ENCODE measurements at places on chromosomes 12 and 14. TPM values are rescaled to one million over a fixed set of nuclear protein-coding genes. Genes with fewer than 3 reads are reported as not detected.

GRCh38 chr12:6370994-6371754 lies 4.2 kb downstream of the SCNN1A start:
- no peak for DNase-seq

- no peak for DNase-seq
These were observed 89.8 kb downstream of the CRADD start for GRCh38 chr12:93766796-93767523.

GNPNAT1 gene
- 8.5 TPM for total RNA-seq

KRT73 gene
- total RNA-seq, result not detected

- no peak for DNase-seq
These were observed 648.3 kb upstream of the MDGA2 start for GRCh38 chr14:48323665-48324064.

DNA sequence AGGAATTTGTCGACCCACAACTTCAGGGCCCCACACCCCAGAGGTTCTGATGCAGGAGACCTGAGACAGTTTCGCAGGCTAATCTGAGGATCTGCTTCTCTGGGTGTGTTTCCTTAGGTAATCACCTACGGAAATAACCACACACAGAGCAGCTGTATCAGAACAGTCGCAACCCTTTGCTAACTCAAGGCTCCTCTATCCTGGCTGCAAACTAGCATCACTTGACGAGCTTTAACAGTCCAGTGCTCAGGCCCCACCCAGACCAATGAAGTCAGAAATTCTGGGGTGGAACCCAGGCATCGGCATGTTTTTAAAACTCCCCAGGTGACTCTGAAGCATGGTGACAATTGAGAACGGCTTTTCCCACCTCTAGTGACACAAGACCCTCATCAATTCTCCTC lies 20.7 kb downstream of the SLC7A7 start:
- no peak for DNase-seq

- DNase-seq, result no peak
These were observed 143.7 kb downstream of the AKAP6 start for GRCh38 chr14:32472512-32473463.

All from right cardiac atrium (tissue), 5 donors.